ENCODE measurements at places on chromosomes 12 and 14.

DNA sequence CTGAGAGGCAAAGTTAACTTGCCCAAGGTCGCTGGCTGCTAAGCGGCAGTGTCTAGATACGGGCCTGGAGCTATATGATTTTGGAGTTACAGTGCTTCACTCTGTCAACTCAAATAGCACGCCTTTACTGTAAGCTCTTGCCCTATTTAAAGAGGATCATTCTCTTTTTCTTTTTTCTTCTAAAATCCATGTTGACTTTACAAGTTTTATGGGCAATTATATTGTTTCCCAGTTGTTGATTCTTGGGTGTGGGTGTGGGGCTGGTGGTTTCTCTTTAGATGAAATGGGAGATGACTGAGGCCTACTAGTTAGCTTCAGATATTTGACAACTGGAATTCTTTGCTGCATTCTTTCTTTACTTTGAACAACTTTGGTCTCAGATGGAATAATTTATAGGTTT lies 70.7 kb downstream of the C12orf75 start:
- DNase-seq, result no peak

- DNase-seq, result no peak
These were observed 97.4 kb downstream of the LLPH start for GRCh38 chr12:66033151-66033550.

- DNase-seq, result no peak
These were observed 48.4 kb downstream of the SMIM41 start for GRCh38 chr12:52127683-52128450.

GRCh38 chr14:61388173-61388975 lies 67.0 kb downstream of the PRKCH start:
- DNase-seq, result no peak

- DNase-seq, result no peak
These were observed 26.9 kb downstream of the DAAM1 start for GRCh38 chr14:59215322-59215721.

DNA sequence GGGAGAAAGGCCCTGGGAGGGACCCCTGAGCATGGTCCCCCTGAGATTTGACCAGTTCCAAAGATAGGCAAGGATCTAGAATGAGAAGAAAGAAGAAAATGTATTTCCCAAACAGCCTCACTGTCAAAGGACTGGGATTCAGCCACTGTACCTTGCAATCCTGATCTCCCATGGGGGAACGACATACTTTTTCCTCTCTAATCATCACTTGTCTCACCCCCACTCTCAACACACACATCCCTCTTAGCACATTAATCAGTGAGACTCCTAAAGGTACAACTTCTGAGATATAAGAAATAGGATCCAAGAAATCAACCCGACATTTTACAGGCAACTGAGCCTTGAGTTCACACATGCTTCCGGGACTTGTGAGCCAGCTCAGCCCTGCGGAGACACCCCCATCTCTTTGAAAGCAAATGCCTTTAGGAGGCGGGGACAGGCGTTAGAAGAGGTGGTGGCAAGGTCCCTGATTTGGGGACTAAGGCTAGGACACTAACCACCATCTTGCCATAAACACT lies 1.4 kb downstream of the MAP3K9 start:
- no peak for DNase-seq

DNA sequence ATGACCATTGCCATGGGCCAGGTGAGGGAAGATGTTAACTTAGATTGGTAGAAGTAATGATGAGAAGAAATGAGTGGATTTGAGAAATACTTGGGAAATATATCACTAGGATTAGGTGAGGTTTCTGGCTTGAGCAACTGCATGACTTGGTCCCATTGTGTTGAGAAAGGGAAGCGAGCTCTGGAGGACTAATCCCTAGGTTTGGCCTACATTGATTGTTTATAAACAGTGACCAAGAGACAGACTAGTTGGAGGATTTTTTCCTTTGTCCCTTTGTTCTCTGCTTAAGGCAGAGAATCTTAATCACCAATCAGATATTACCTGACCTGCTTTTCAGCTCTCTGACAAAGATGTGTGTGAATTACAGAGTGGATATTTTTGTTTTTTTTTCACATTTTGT lies 100.5 kb downstream of the AEBP2 start:
- DNase-seq, result no peak

- DNase-seq, result no peak
These were observed 52.6 kb upstream of the C14orf180 start for GRCh38 chr14:104526723-104527645.

- DNase-seq, result no peak
These were observed 229.6 kb upstream of the TMEM260 start for GRCh38 chr14:56349960-56350359.

DNA sequence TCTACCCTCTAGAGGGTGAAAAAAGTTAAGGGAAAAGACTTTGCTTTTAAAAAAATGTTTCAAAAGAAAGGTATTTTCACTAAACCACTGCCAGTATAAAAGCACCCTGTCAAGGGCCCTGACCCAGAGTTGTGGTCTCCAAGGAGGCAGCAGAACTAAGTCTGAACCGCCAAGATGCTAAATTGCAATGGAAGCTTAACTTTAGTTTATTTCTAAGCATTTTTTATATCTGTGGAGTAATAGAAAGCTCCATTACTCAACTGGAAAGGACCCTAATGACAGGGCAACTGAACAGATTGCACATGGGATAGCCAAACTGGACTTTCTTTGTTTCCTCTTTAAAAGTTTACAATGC lies 379.8 kb downstream of the NAV3 start:
- DNase-seq, result no peak

DNA sequence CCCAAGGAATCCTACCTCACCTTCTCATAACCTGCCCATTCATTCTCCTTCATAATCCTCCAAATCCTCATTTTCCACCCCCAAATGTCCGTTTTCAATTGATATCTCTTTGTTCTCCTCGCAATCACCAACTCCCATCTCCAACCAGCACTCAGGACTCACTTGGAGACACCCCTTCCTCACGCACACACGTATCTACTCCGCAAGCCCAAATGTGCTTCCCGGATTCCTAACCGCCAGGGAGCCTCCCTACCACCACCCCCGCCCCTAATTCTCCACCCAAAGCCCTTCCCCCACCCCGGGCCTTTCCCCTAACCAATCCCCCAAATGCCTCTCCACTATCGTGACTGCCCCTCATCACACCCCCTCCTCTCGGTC lies 304 bp downstream of the KCTD10 start:
- no peak for DNase-seq

- no peak for DNase-seq
These were observed 156.1 kb upstream of the TMEM260 start for GRCh38 chr14:56423544-56423943.

DNA sequence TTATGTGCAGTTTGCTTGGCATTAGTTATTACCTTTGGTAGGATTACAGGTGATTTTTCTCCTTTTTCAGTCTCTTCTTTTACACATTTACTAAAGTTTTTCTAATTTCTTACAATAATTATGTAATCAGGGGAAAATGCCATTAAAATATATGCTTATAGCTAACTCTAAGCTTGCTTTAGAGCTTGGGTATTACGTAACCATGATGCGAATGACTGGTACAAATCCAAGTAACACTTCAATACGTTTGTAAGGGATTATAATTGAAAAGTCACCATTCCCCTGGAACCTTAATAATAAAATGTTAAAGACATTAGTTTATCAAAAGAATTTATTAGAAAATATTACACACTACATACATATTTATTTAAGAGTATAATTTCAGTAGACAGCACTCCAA lies 71.6 kb downstream of the SCAF11 start:
- DNase-seq, result no peak

DNA sequence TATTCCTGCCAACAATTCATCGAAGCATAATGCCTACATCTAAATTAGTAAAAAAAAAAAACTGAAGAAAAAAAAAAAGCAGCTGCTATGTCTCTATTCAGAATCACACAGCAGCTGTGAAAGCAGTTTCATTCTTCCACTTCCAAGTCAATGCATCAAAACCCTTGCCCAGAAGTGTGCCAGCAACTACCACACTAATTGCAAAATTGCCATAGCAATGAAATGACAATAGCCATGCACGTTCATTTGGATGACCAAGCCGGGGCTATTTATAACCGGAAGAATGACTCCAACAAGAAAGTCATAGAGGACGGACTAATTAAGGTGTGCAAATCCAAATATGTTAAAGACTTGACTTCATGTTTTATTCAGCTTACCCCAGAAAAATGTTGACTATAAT lies 42.5 kb downstream of the SLC2A13 start:
- no peak for DNase-seq

- no peak for DNase-seq
These were observed 41.8 kb upstream of the DHRS7 start for GRCh38 chr14:60206837-60207533.

- DNase-seq, result no peak
These were observed 30.0 kb downstream of the NCKAP5L start for GRCh38 chr12:49798248-49798647.

DNA sequence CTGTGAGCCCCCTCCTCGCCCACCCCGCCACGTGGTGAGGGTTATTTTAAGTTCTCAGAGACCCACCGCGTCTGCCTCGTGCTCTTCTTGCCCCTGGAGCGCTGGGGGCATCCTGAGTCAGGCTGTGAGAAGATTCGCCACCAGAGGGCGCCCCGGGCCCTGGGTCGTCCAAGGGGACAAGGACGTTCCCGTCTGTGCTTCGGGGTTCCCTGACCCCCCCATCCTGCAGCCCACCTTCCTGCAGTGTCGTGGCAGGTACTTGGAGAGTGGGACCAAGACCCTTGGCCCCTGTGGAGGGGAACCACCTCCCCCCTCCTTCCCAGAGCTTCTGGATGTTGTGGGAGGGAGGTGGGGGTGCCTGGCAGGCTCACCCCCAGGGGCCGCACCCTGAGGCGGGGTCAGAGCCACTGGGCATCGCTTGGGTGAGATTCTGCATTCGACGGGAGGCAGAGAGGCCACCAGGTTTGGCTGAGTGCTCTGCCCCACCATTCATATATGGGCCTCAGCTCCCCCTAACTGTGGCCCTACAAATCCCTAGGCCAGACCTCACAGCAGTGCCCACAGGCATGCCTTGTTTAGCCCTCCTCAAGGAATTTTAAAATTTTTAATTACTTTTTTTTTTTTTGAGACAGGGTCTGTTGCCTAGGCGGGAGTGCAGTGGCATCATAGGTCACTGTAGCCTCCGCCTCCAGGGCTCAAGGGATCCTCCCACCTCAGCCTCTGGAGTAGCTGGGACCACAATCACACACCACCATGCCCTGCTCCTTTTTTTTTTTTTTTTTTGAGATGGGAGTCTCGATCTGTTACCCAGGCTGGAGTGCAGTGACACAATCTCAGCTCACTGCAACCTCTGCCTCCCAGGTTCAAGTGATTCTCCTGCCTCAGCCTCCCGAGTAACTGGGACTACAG lies 17.0 kb downstream of the RHOF start:
- DNase-seq, result peak; percentile 79

- no peak for DNase-seq
These were observed 264.1 kb upstream of the PRKD1 start for GRCh38 chr14:30191639-30192279.

GRCh38 chr12:92108651-92109050 lies 37.0 kb downstream of the BTG1 start:
- no peak for DNase-seq

DNA sequence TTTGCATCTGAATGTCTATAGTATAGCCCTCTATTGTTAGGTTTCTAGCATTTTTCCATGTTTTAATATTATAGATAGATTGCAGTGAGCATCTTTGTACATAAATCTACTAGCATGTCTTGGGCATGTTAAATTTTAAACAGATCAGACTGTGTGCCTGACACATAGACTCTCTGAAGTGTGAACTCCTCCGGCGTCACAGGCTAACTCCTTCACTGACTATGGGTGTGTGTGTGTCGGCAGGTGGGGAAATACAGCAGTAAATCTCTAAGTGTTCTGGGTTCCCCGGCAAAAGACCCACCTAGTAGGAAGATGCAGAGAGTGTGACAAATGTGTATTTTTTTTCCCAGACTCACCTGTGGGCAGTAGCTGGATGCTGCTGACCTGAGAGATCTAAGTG lies 2.3 kb downstream of the VWF start:
- DNase-seq, result no peak

- no peak for DNase-seq
These were observed 65.1 kb downstream of the RNFT2 start for GRCh38 chr12:116803013-116803736.

GRCh38 chr12:24931666-24932405 lies 17.1 kb downstream of the BCAT1 start:
- DNase-seq, result no peak
